Upper lobe of right lung (tissue), 1 donor: ENCODE measurements at places on chromosomes 11 and 22. TPM values are rescaled to one million over a fixed set of nuclear protein-coding genes. Genes with fewer than 3 reads are reported as not detected.

WNT11 gene
- 8.7 TPM for total RNA-seq

RBFOX2 gene
- 64.1 TPM for total RNA-seq

SAA1 gene
- total RNA-seq, result 13.3 TPM

OR8A1 gene
- not detected for total RNA-seq

B3GAT1 gene
- 1.2 TPM for total RNA-seq

DNA sequence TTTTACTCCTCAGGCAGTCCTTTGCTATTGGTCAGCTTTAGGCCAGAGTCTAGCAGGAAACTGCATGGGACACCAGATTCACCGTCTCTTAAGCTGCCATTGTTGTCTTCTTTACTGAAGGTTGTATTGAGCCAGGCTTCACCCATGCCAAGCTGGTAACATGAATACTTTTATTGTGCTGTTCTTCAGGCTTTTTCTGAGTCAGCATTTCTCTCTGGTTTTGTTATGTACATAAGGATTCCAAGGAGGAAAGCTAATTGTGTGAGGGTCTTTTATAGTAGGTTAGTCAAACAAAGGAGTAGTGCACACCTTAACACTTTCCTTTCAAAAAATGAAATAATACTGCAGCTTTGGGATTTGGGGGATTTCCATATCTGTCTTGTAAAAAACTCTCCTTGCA is 252.8 kb downstream of the JRKL start:
- no peak overlapping the region for H3K27ac ChIP-seq
- no peak for DNase-seq
- no peaks in the 10 kb centered on the region for H3K36me3 ChIP-seq
- H3K27me3 ChIP-seq, result no peaks in the 10 kb centered on the region

- no peak overlapping the region for H3K27ac ChIP-seq
- no peaks in the 10 kb centered on the region for H3K27me3 ChIP-seq
- H3K4me3 ChIP-seq, result no peak overlapping the region
- no peaks in the 10 kb centered on the region for H3K36me3 ChIP-seq
Observed at GRCh38 chr11:63882555-63883242, 34.3 kb downstream of the RCOR2 start.

GRCh38 chr11:115501893-115502589 is 2.2 kb downstream of the CADM1 start:
- H3K4me1 ChIP-seq, result peaks cover 27% of the 10 kb centered on the region
- H3K4me3 ChIP-seq, result peak overlapping the region; percentile 71
- H3K27ac ChIP-seq, result no peak overlapping the region
- H3K27me3 ChIP-seq, result peaks cover 11% of the 10 kb centered on the region
- no peaks in the 10 kb centered on the region for H3K36me3 ChIP-seq

DNA sequence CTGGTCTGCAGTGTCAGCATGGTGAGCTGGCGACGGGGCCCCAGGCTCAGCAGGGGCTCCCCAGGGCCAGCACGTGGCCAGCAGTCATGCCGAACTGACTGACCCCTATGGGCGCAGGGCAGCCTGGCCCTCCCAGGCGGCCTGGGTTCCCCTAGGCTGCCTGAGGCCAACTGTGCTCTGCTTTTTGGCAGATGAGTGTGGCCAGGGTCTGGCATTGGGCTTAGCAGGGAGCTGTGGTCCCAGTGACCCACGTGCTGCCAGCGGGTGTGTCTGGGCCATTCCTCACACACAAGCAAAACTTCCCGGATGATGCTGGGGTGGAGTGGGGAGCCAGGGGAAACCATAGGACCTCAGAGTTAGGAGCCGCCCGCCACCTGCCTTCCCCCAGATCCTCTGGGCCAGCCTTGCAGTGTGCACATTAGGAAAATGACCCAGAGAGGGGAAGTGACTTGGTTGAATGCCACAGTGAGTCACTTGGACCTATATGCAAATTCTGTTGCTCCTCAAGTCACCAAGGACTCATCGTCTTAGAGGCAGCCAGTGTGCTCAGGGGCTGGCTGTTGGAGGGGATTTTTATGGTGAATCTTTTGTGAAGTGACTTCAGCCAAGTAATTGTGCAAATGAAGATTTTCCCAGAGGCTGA is 6.5 kb downstream of the ADORA2A start:
- H3K27me3 ChIP-seq, result no peaks in the 10 kb centered on the region
- no peak overlapping the region for H3K4me3 ChIP-seq
- H3K4me1 ChIP-seq, result peaks cover 53% of the 10 kb centered on the region
- no peaks in the 10 kb centered on the region for H3K36me3 ChIP-seq
- DNase-seq, result peak; percentile 55
- peak overlapping the region; percentile 63 for H3K27ac ChIP-seq

- H3K4me3 ChIP-seq, result no peak overlapping the region
- DNase-seq, result no peak
- H3K36me3 ChIP-seq, result peaks cover under 1% of the 10 kb centered on the region
- H3K27ac ChIP-seq, result peak overlapping the region; percentile 42
Observed at GRCh38 chr11:60390419-60390818, 5.8 kb upstream of the MS4A14 start.

DNA sequence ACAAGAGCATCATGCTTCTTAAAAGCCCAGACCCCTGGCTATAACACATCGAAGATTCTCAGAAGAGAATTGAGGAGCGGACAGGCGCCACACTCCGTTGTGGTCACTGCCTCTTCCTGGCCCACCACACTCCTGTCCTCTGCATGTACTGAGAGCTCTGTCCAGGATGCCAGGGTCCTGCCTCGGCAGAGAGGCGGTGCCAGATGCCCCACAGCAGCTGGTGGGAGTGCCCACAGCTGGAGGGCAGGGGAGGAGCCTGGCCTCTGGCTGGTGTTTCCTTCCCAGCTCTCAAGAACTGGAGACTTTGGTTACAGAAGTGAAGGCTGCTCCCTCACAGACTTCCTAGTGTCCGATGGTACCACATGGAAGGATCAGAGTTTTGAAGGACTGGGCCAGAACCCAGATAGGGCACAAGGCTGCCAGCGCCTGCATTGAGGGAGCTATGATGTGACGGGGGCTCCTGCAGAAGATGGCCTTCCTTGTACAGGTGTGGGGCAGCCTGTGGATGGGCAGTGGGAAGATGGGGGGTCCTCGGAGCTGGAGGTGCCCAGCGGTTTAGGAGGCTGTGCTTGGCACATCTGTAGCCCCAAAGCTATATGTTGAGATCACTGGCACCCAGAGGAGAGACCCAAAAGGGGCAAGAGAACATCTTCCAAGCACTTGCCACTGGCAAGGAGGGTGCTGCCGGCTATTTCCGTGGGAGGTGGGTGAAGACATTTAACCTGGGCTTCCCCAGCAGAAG is 19.4 kb downstream of the RSPH14 start:
- DNase-seq, result no peak
- no peaks in the 10 kb centered on the region for H3K36me3 ChIP-seq
- H3K4me1 ChIP-seq, result no peaks in the 10 kb centered on the region
- H3K27ac ChIP-seq, result no peak overlapping the region
- no peak overlapping the region for H3K4me3 ChIP-seq

DNA sequence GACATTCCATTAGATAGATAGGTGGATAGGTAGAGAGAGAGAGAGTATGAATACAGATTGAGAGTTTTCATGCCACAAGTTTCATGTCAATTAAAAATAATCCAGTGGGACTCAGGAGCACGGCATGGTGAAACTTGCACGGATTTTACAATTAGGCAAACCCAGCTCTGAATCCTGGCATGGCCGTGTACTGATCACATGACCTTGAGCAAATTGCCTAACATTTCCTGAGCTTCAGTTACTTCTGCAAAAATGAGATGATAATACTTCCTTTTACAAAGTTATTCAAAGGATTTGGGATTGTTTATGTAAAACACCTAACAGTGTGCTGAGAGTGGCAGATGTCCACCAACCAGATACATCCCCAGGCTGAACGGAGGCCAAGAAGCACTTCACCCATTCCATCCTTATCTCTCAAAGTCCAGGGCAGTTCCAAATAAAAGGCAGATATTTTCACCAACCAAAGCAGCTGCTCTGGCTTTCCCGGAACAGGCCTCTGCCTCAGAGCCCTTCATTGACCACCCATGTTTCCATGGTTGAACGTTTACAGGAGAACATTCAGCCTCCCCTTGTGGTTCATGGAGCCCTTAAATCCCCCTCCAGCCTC is 17.9 kb downstream of the APLNR start:
- no peaks in the 10 kb centered on the region for H3K27me3 ChIP-seq
- H3K4me1 ChIP-seq, result peaks cover 23% of the 10 kb centered on the region
- no peaks in the 10 kb centered on the region for H3K36me3 ChIP-seq
- H3K27ac ChIP-seq, result no peak overlapping the region
- no peak for DNase-seq

- H3K27me3 ChIP-seq, result no peaks in the 10 kb centered on the region
- H3K4me1 ChIP-seq, result no peaks in the 10 kb centered on the region
- no peaks in the 10 kb centered on the region for H3K36me3 ChIP-seq
Observed at GRCh38 chr11:131940126-131940525, 569.7 kb downstream of the NTM start.

- no peak for DNase-seq
- H3K27me3 ChIP-seq, result no peaks in the 10 kb centered on the region
- H3K36me3 ChIP-seq, result no peaks in the 10 kb centered on the region
- peaks cover 15% of the 10 kb centered on the region for H3K4me1 ChIP-seq
Observed at GRCh38 chr11:117058761-117059261, 39.4 kb downstream of the SIK3 start.

- no peak for DNase-seq
- H3K36me3 ChIP-seq, result no peaks in the 10 kb centered on the region
- H3K27ac ChIP-seq, result no peak overlapping the region
- H3K4me3 ChIP-seq, result no peak overlapping the region
- H3K4me1 ChIP-seq, result no peaks in the 10 kb centered on the region
- no peaks in the 10 kb centered on the region for H3K27me3 ChIP-seq
Observed at GRCh38 chr11:103413266-103413888, 304.2 kb downstream of the DYNC2H1 start.

DNA sequence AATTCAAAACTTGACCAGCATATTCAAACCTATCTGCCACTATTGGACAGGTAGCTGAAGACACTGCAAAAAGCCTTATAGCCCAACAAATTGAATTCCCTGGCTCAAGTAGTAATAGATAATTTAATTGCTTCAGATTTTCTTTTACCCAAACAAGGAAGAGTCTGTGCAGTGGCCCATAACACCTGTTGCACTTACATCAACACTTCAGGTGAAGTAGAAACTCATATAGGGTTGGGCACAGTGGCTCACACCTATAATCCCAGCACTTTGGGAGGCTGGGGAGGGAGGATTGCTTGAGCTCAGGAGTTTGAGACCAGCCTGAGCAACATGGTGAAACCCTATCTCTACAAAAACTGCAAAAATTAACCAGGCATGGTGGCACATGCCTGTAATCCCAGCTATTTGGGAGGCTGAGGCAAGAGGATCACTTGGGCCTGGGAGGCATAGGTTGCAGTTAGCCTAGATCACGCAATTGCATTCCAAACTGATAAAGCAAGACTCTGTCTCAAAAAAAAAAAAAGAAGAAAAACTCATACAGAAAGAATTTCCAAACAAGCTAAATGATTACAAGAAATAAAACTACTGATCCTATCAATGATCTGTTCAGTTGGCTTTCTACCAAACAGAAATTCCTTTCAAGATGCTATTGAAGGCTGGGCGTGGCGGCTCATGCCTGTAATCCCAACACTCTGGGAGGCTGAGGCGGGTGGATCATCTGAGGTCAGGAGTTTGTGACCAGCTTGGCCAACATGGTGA is 9.5 kb downstream of the FOLR3 start:
- no peak for DNase-seq
- H3K36me3 ChIP-seq, result no peaks in the 10 kb centered on the region
- no peak overlapping the region for H3K27ac ChIP-seq
- no peaks in the 10 kb centered on the region for H3K4me1 ChIP-seq
